ENCODE measurements at places on chromosomes 4 and X. TPM values are rescaled to one million over a fixed set of nuclear protein-coding genes. Genes with fewer than 3 reads are reported as not detected.

- no peak for DNase-seq
These were observed 45.4 kb downstream of the STOX2 start for GRCh38 chr4:183950536-183950935.

GRCh38 chr4:142516686-142517526 is 329.2 kb downstream of the INPP4B start:
- no peak for DNase-seq

DNA sequence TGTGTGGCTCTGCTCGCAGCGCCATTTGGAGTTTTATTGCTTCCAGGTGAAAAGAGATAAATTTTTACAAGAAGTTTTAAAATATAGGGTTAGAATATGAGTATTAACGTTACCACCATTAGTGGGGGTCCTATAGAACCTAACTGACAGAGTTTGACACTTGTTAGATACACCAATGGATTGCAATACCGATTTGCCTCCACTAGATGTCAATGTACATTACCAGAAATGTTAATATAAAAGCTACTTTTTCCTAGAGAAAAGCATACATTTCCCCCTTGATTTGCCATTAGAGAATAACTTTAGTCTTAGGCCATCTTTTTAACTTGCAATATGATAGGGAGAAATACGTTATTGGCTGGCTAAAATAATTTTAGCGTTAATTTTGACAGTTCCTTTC is 108.4 kb downstream of the LINC00632 start:
- no peak for DNase-seq

- DNase-seq, result no peak
These were observed 41.0 kb upstream of the JADE1 start for GRCh38 chr4:128768373-128768996.

DNA sequence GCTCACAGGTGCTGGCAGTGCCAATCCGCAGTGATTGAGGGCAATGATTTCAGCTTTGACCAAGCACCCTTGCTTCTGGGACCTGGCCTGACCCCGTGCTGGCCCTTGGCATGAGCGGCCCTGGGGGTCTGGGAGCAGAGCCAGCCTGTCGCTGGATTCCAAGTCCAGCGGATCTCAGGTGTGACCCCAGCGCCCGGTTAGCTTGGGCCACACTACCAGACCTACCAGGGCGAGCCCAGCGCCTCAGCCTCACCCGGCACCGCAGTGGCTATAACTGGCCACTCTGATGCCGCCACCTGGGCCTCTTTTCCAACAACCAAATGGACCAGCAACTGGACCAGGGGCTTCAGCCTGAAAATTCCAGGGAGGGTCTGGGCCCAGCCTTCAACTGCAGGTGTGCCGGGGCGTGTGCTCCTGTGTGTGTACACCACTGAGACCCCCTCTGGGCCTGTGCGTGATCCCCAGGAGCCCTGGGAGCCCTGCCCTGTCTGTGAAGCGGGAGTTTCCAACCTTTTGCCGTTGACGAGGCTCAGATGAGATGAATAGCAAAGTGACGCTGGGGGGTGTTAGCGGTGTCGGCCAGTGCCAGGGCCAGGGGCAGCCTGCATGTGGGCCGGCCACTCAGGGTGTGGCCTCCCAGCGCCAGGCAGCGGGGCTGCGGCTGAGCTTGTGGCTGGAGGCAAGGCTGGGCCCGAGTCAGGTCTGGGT is 658 bp downstream of the SH3TC1 start:
- DNase-seq, result no peak

GRCh38 chr4:71609167-71609566 is 174.7 kb downstream of the GC start:
- no peak for DNase-seq

- DNase-seq, result no peak
These were observed 963 bp upstream of the USO1 start for GRCh38 chr4:75723163-75724065.

DNA sequence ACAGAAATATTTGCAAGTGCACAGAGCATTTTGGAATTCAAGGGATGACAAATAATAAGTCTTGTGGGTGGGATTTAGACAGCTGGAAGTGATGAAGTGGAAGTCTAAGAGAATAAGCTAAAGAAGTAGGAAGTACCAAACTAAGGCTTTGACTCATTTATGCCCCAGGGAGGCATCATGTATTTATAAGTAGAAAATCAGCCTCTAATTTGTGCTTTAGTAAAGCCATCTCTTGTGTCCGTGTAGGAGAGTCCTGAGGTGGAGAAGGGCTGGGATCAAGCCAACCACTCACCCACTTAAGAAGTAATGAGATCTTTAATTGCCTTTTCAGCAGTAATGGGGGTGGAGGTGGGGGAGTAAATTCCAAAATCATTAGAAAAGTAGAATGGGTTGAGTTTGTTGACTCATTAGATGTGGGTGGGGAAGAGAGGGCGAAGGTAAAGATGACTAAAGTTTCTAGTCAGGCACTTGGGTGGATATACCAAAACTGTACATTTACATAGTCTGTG is 356.7 kb downstream of the STIM2 start:
- DNase-seq, result no peak

GRCh38 chrX:43973249-43974099 is at the start of gene NDP:
NDP (minus strand) TSS chrX:43973390; CDS start chrX:43958645, 14,745 bp downstream.
- no peak for DNase-seq

GRCh38 chr4:68368691-68369131 is 18.8 kb upstream of the YTHDC1 start:
- no peak for DNase-seq

DNA sequence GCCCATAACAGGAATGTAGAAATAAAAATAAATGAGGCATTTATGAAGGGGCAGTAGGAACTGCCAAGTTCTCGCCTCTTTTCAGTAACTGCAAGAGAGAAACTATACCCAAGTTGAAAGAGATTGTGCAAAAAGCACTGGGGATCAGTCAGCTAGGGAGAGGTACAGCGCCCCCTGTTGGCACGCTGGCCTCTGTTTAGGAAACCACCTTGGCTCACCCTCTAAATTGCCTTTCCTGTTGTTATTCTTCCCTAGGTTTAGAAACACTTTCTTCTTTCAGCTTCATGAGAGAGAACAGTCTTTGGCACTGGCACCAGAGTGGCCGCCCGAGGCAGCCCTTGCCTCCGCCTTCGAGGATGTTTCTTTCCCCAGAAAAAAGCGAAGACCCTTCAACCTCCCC is 348.5 kb downstream of the MID1IP1 start:
- no peak for DNase-seq

DNA sequence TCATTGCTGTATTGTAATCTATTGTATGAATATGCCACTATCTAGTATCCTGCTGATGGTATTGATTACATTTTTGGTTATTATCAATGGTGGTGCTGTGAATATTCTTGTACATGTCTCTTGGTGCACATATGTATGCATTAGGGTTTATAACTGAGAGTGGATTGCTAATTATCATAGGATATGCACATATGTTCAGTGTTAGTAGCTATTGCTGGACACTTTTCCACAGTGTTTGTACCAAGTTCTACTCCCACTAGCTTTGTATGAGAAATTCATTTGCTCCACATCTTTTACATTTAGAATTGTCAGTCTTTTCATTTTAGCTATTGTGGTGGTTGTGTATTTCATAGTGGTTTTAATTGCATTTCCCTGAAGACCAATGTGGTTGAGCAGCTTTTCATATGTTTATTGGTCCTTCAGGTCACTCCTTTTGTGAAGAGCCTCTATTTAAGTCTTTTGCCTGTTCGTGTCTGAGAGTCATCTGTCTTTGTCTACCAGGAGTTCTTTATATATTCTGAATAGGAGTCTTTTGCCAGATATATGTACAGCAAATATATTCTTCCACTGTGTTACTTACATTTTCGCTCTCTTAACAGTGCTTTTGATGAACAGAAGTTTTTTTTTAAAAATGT is 87.1 kb downstream of the TBC1D19 start:
- DNase-seq, result no peak

GRCh38 chrX:119266364-119266995 is 30.4 kb downstream of the PGRMC1 start:
- DNase-seq, result no peak

DNA sequence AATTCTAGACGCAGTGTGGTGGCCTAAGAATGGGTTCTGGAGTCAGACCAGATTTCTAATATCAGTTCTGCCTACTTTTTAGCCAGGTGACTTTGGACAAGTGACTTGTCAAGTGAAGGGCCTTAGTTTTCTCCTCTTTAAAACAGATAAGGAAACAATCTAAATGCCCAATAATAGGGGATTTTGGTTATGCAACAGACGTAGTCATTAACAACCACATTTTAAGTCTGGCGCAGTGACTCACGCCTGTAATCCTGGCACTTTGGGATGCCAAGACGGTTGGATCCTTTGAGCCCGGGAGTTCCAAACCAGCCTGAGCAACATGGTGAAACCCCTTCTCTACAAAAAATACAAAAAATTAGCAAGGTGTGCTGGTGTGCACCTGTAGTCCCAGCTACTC is 2.1 kb upstream of the ZMYM3 start:
- no peak for DNase-seq

DNA sequence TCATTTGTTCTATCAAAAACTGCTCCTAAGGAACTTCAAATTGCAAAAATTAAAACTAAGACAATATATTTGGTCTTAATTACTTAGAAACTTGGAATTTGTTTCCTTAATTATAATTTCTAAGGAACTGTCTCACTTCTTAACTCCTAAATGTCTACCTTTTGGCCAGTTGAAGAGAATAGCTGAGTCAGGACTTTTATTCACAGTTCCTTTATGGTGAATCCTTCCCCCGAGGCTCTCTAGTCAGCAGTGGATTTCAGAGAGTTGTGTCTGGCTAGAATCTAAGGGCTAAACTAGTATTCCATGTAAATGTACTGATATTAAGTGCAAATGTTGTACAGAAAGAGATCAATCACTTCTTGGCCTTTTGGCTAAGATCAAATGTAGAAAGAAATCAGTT is 69.3 kb downstream of the AMMECR1 start:
- DNase-seq, result no peak

GRCh38 chr4:65311120-65311519 is 359.2 kb downstream of the EPHA5 start:
- no peak for DNase-seq

GRCh38 chr4:56235725-56236124 is 151.6 kb downstream of the AASDH start:
- no peak for DNase-seq

GRCh38 chr4:53208753-53209152 is 157.1 kb downstream of the SCFD2 start:
- DNase-seq, result no peak

DNA sequence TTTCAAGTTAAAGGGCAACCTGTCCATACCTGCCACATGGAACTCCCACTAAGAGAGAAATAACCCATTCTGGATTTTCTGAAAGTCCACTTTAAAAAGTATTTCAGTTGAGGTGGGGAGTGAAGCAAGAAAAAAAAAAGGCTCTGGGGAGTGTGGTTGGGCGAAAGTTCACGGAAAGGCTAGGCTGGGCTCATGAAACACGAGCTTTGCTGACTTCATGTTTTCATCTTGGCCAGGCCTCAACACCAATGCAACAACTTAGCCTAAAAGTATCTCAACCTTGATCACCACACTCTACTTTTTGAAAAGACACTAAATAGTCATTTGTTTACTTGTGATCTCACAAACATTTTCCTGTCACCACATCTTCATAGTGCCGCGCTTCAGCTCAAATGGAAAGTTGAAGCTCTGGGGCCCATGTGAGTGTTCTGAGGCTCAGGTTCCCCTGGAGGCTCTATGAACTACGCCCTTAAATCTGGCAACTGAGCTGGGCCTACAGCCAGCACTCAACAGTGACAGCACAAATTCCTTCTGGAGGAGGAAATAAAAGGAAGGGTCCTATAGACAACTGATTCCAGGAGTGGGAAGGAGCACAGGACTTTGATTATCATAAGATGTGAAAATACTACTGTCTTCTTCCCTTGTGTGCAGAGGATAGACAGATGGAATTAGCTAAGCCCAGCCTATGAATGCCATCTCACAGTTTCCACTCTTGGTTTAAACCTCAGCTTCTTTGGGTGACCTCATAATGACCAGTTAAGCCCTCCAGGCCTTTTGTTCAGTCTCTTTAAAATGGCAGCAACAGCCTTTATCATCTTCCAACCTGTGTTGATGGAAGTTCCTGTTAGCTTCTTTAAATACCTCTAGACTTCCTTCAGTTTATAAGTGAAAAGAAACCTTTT is 5.1 kb downstream of the CD40LG start:
- DNase-seq, result no peak

GRCh38 chr4:184599492-184600135 is 49.6 kb downstream of the CASP3 start:
- DNase-seq, result no peak

DNA sequence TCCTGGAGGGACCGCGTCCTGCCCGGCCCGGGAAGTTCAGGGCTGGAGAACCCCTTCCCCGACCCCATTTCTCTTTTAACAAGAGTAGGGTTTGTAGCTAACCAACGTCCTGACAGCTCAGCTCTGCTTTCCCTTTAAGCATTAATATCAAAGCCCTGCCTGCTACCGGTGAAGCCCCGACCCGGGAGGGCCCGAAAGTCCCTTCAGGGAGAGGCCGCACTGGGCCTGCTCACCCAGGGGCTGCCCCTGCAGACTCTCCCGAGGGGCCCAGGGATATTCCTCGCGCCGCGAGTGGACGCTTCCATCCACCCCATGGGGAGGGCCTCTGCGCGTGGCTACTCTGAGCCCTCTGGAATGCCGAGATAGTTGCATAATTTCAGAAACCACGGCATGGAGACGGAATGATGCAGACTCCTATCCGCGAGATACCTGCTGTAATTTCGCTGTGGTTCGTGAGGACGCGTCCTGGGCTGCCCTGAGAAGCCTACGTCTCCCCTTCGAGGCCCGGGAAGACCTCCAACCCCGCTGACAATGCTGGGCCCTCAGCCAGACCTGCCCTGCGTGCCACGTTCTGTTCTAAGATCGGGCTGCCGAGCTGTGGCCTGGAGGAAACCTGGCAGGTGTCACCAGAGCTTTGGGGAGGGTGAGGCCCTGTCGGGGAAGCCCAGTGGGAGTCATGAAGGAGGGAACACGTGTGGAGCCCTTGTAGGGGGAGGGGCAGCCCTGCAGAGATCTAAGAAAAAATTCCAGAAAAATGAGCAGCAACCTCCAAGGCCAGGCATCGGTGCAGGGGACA is 999 bp upstream of the CTBP1 start:
- peak; percentile 68 for DNase-seq

DNA sequence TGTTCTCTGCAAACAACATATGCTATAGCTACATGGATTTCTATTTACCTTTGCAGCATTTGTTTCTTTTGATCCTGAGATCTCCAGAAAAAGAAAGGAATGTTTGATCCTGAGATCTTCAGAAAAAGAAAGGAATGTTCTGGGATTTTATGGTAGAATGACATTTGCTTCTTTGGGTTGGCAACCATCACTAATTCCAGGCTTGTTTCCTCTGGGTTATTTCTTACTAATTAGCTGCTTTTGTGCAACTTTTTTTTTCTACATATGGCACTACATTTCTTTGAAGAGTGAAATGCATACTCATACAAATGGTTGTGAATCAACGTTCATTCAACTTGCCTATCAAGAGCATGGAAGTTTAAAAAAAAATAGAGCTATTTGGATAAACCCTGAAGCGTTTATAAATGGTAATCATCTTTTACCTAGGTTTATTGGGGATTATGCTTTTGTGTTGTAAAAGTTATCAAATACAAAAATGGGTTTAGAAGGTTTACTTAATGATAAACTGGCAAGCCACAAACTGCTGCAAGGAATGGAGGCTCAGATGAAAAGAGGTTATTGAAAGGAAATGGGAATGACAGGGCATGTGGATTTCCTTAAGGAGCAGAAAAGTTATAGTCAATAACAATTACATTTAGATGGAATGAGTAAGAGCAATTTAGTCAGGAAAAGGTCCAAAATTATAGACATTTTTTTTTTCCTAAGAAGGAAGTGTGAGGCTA is 95.6 kb upstream of the PCDH18 start:
- DNase-seq, result no peak

GRCh38 chr4:175657571-175657970 is 154.5 kb downstream of the GPM6A start:
- DNase-seq, result no peak

The SYP gene
- 13.6 TPM for total RNA-seq

The FDCSP gene
- not detected for total RNA-seq

The EREG gene
- total RNA-seq, result 4.4 TPM

The F8A1 gene
- total RNA-seq, result 20.7 TPM

The PRSS48 gene
- not detected for total RNA-seq

All from type B pancreatic cell (in vitro differentiated cells).